AML-193 (cell line): ENCODE measurements at places on chromosomes 6 and 20.

GRCh38 chr6:52503851-52504781, 72.7 kb downstream of the TRAM2 start:
- no peak for DNase-seq

DNA sequence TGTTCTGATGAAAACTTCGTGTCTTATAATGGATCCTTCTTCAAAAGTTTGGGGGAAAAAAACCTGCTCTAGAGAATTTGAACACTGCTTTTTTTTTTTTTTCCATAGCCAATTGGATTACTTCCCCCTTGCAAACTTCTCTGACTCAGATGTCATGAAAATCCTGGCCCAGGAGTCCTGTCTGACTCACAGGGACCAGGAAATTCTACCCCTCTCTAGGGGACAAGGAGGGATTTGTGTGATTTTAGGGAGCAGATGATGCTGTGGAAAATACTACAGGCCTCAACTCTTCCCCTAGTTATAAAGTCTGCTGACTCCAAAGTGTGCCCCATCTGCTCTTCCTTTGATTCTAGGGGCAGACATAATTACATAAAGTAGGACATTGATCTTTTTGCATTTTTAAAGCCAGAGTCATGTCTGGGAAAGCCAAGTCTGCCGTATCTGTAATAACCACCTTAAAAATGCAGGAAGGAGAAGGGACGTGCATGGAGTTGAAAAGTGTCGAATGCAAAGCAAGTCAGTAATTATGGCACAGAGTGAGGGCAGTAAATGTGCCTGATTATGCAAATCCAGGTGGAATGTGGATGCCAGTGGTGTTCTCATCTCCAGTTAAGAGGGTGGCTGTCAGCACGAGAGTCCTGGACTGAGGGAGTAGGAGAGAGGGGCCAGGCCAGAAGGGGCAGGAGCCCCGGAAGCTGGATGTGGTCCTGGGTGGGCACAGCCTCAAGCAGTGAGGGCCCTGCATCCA, 144.3 kb upstream of the SULF2 start:
- no peak for DNase-seq

- no peak for DNase-seq
Measured at GRCh38 chr20:10652660-10653261, 21.0 kb downstream of the JAG1 start.

DNA sequence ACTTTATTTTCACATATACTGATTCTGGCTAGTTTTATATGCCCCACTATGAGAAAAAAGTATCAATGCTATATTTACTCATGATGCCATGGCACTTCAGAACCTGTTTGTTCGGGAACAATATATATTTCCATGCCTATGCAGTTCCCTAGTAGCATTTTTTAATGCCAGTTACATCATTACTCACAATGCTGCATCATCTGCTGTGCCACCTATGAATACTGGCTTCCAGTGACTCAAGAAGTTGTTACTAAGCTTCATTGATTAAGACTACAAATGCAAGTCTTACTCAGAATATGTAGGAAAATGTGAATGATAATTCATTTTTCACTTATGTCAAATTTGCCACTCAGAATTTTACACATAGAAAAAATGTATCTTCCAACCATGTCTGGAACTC, 97.9 kb downstream of the MAFB start:
- DNase-seq: no peak

DNA sequence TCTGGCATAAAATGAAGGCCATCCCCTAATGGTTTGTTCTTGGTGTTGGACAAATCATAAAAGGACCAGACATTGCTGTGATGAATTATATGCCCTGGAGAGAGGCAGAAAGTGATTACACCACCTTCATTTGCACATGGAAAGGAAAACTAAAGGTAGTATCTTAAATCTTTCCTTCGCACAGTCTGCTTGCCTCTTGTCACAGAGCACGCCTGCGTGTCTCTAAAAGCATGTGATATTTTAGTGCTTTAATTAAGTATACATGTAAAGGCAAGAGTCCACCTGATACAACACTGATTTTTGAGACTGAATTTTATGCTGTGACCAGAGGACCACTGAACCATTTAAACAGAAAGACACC, 28.8 kb upstream of the PLAGL1 start:
- DNase-seq: no peak

DNA sequence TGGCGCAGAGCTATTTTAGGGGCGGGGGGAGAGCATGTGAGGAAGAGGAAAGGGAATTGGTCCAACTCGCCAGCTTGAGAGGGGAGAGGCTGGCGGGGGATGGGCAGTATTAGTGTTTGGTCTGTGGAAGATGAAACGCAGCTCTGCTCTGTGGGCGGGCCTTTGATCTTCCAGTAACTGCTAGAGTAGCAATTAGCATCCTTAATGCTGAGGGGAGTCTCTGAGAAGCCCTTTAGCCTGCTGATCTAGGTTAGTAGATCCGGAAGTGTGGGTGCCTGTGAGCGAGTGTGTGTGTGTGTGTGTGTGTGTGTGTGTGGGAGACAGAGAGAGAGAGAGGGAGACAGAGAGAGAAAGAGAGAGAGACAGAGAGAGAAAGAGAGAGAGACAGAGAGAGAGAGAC, 117.2 kb upstream of the BACH2 start:
- no peak for DNase-seq

DNA sequence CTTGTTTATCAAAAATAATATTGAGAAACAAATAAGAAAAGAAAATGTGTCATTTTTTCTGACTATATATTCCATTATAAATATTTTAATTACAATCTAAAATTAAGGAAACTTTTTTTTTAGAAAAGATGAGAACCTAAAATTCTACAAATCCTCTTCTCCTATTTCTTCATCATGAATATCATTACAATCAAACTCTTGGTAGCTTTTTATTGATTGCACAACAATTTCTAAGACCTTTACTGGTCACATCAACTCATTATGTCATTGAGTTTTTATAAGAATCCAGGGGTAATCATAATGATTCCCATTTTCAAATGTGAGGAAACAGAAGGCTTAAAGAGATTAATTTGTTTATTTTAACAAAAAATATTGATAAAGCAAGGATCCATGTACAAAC, 841.0 kb downstream of the FRK start:
- no peak for DNase-seq
